ENCODE measurements at places on chromosomes 11 and 22.

GRCh38 chr11:32426192-32426591 lies 9.1 kb downstream of the WT1 start:
- DNase-seq = no peak

DNA sequence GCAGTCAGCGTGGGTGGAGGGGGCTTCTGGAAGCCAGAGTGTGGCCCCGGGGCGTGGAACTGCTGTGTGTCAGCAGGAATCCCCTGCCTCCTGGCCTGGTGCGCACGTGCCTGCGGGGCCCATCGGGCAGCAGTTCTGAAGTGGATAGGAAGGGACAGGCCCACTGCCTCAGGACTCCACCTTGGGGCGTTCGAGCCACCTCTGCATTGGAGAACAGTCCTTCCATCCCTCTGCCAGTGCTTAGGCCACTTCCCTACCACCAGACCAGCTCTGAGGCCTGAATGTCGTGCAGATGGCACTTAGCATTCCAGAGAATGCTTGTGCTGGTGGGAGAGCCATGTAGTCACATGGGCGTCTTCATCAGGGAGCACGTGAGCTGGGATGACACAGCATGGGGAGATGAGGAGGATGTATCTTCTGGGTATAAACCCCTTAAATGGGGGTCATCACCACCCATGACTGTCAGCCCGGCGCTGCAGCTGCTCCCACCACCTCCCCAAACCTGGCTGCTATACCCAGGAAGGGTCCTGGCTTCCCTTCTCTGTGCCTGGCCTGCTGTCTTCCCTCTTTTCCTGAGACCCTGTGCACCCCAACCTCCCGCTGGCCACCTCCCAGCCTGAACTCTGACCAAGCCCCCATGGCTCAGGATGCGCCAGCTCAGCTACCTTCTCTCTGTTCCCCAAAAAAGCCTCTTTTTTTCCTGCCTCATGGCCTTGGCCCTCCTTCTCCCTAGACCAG lies 9.7 kb downstream of the INCENP start:
- DNase-seq = no peak

DNA sequence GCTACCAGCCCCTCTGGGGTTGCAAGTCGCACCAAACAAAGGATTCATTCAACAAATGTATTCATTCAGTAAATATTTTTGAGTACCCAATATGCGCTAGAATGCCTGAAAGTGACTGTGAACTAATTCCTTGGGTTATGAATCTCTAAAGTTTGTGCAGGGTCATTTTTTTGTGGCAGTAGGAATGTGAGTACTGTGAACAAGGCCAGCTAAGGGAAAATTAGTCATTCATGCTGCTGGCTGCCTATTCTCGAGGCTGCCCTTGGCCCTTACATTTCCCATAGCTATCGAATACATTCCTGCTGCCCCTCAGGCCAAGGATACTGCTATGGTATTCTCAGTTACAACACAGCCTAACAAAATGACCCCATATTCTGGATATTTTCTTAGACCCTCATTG lies 141.6 kb downstream of the TRPC6 start:
- DNase-seq = peak; percentile 96

DNA sequence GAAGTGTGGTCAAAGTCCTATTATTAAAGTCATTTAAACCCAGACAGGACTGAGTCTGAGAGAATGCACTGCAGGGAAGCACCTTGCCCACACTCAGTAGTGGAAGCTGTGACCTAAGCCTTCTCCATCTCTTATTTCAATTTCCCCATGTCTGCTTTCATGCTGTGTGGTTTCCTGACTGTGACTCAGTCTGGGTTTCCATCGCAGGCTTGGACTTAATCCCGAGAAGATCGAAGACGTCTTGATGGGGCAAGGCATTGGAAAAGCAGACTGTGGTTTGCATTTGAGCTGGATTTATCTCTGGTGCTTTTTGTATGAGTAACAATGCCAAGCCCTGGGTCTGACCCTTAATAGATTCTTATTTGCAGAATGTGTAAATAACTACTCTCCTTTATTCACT lies 238.9 kb downstream of the NTM start:
- DNase-seq = peak; percentile 50

GRCh38 chr22:31646186-31647019 lies 15.6 kb downstream of the PISD start:
- DNase-seq = peak; percentile 99

GRCh38 chr22:50673231-50674129 lies 857 bp downstream of the SHANK3 start:
- DNase-seq = no peak

DNA sequence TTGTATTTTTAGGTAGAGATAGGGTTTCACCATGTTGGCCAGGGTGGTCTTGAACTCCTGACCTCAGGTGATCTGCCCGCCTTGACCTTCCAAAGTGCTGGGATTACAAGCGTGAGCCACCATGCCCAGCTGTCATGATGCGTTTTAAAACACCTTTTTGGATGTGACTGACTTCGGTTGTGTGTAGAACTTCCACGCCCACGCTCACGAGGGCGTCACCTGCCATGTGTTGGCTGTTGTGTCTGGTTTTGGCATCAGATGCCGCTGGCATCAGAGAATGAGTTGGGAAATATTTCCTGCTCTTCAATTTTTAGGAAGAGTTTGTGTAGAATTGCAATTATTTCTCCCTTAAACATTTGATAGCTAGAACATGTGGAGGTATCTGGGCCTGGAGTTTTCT lies 109.1 kb downstream of the KCNQ1 start:
- no peak for DNase-seq

GRCh38 chr22:35335936-35336781 lies 36.5 kb downstream of the TOM1 start:
- peak; percentile 35 for DNase-seq

GRCh38 chr11:68106165-68106940 lies 14.8 kb downstream of the CHKA start:
- no peak for DNase-seq

- DNase-seq = no peak
Measured at GRCh38 chr11:13438291-13438690, 24.7 kb downstream of the BTBD10 start.

- no peak for DNase-seq
Measured at GRCh38 chr11:131354251-131354701, 16.1 kb upstream of the NTM start.
